Substantia nigra (tissue), 51 donors: ENCODE measurements at places on chromosomes 3 and 15.
A peak's percentile ranks its signal among the peaks of the same experiment; 100 is the strongest.

DNA sequence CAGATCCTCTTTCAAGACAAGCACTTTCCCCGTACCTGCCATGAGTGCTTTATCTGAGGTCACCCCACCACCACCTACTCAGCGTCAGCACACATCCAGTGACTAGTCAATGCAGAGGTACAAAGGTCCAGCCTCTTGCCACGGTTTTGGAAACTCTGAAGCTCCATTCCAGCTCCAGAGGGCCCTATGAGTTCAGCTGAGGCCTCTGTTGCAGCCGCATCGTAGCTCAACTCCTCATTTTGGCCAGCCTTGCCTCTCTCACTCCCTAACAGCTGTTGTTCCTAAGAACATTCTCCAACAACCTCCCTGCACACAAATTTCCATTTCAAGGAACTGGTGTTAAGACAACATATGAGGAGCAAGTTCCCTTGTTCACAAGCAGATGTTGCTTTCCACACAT, 405.1 kb upstream of the PROK2 start:
- DNase-seq = no peak

- no peak for DNase-seq
Measured at GRCh38 chr3:71890356-71890931, 105.5 kb upstream of the PROK2 start.

- DNase-seq = no peak
Measured at GRCh38 chr3:191631496-191631895, 170.5 kb downstream of the PYDC2 start.

GRCh38 chr3:194384156-194384555, 14.6 kb upstream of the LRRC15 start:
- no peak for DNase-seq

DNA sequence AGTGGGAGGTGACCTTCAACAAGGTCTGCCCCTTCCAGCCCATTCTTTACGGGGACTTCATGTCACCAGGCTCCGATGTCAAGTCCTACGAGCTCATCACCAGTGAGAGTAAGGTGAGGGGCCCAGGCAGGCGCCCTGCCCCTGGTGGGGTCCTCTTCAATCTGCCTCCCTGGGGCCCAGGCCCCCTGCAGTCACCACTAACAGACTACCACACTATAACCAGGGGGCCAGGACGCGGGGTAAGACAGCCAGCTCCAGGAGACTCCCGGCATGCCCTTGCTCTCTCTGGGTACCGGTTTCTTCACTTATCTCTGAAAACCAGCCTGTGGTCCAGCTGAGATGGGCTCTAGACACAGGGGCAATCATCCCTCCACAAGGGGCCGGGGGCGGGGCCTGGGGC, 63.9 kb downstream of the DNAH1 start:
- no peak for DNase-seq

GRCh38 chr3:2454865-2455264, 356.2 kb downstream of the CNTN4 start:
- no peak for DNase-seq

DNA sequence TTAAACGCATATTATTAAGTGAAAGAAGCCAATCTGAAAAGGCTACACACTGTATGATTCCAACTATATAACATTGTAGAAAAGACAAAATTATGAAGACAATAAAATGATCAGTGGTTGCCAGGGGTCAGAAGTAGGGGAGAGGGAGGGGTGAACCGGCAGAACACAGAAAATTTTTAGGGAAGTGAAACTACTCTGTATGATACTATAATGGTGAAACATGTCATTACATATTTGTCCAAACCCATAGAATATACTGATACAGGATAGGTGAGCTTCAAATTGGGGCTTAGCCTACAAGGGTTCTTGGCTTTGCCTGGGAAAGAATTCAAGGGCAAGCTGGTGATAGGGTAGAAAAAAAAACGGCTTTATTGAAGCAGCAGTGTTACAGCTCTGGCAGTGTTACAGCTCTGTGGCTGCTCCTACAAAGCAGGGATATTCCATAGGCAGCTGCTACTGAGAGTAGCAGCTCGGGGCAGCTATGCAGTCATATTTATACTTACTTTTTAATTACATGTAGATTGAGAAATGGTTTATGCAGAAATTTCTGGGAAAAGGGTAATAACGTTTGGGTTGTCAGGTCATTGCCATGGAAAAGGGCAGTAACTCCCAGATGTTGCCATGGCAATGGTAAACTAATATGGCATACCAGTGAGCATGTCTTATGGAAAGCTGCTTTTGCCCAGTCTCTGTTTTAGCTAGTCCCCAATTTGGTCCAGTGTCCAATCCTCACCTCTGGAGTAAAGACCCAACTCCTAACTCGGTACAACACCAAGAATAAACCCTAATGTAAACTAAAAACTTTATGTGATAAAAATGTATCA, 125.1 kb upstream of the SLC25A36 start:
- DNase-seq = no peak

DNA sequence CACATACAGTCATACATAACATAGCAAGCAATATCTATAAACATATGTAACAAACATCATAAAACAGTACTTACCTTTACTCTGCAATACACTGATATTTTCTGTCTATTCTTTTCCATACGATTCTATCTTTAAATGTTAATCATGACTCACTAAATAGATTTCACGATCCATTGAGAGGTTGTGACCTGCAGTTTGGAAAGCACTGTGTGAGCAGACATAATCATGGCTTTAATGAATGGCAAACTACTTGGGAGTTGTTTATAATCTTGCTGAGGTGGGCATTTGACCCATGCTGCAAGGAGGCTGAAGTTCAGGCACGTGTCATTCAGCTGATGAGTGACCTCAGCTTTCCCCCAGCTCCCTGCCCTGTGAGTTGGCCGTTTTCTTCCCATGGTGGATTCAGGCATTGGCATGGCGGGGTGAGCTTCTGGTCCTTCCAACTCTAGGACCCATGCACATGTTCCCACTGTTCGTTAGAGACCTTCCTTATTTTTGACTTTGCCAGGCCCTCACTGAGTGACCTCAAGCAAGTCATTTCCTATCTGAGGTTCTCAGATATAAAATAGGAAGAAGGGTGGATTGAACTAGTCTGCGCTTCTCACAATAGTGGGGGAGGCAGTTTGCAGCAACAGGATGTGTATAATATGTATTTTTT, 41.7 kb downstream of the PAQR5 start:
- no peak for DNase-seq

DNA sequence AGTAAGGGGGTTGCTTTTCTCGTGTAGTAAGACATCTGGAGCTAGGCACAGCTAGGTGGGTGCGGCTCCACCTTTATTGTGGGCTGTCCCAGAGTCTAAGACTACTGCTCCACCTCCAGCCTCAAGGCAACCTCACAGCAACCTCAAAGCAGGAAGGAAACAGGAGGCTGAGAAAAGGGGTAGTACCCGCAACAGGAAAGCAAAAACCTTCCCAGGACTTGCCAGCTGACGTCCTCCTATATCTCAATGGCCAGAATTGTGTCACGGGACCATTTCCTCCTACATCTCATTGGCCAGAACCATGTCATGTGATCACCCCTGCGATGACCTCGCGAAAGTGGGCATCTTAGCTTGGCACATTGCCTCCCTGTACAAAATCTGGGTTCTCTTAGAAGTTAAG, 4.3 kb upstream of the GPR160 start:
- DNase-seq = no peak

DNA sequence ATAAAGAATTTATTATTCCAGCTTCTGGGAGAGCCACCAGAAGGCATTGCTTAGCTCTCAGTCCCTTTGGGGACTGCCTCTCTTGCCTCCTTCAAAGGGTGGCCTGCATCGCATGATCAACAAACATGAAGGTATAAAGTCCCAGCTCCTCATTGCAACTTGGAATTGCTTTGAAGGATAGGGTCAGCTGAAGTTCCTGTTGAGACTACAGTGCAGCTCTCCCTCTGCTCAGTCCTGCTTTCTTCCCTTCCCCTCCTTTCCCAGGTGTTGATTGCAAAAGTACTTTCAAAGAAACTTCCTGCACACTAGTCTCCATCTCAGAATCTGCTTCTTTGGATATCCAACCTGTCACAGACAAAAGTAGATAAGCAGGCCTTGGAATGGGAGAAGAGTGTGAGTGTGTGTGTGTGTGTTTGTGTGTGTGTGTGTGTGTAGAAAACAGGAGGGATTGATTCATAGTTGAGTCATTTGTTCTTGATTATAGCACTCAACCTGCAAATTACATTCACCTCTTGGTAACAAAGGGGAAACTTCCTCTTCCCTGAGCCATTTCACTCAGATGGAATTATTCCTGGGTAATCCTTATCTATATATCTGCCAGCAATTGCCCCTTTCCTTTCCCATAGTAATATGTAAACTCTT, 13.7 kb downstream of the CCR8 start:
- DNase-seq = no peak

DNA sequence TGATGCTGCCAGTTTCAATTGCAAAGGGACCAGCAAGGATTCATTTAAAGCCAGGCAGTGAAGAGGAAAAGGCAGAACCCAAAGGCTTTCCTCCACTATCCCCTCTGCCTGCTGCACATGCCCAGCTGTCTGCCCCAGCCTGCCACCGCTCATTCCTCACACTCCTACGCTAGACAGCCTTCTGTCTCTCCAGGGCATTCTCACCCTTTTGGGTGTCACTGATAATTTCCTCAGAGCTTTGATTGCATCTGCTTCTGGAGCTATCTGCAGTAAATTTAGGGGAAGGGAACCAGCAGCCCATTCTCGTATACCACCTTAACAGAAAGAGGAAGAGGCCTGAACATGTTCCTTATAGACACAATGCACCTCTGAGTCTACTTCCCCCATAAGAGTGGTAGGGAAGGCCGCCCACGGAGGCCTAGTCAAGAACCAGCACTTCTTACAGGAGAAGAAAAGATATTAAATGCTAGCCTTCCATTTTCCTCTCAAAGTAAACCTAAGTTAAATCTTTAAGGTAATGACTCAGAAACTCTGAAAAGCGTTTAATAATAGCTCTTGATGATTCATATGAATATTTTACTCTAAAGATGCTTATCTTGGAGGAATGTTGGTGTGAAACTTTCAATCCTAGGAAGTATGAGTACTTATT, 20.9 kb downstream of the NUDT16 start:
- no peak for DNase-seq

GRCh38 chr3:122942937-122943827, 84.4 kb downstream of the SEMA5B start:
- peak; percentile 6 for DNase-seq

- no peak for DNase-seq
Measured at GRCh38 chr15:59688423-59688781, 718 bp downstream of the BNIP2 start.

- no peak for DNase-seq
Measured at GRCh38 chr3:160162440-160162839, 62.8 kb upstream of the C3orf80 start.

DNA sequence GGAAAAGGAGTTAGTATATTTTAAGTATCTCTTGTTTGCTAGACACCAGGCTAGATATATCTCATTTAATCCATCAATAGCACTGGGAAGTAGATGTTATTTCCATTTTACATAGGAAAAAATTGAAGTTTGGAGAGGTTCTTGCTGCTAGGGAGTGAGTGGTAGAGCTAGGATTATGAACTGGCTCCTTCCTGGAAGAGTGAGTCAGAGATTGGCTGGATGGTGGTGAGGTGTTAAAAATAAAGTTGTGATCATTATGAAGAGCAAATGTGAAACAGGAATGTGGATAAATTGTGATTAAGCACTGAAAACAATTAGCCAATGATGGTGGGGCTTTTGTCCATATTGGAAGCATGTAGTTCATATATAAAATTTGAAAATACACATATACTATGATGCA, 234.2 kb downstream of the WNT5A start:
- DNase-seq = no peak

- no peak for DNase-seq
Measured at GRCh38 chr15:70008697-70009290, 88.9 kb downstream of the TLE3 start.

GRCh38 chr3:151130428-151130827, 45.0 kb downstream of the MED12L start:
- no peak for DNase-seq

GRCh38 chr3:94548581-94549316, 485.9 kb downstream of the NSUN3 start:
- DNase-seq = no peak

- peak; percentile 68 for DNase-seq
Measured at GRCh38 chr3:185659942-185660921, 74.1 kb downstream of the SENP2 start.

DNA sequence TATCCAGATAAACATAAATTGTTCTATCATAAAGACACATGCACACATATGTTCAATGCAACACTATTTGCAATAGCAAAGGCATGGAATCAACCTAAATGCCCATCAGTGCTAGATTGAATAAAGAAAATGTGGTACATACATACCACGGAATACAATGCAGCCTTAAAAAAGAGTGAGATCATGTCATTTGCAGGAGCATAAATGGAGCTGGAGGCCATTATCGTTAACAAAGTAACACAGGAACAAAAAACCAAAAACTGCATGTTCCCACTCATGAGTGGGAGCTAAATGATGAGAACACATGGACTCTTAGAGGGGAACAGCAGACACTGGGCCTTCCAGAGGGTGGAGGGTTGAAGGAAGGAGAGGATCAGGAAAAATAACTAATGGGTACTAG, 79.2 kb downstream of the SH3GL3 start:
- no peak for DNase-seq

GRCh38 chr3:52359116-52359855, 43.2 kb downstream of the DNAH1 start:
- DNase-seq = no peak

- DNase-seq = no peak
Measured at GRCh38 chr3:56758539-56758981, 43.2 kb downstream of the ARHGEF3 start.

- no peak for DNase-seq
Measured at GRCh38 chr3:11904157-11904556, 57.5 kb upstream of the TAMM41 start.

DNA sequence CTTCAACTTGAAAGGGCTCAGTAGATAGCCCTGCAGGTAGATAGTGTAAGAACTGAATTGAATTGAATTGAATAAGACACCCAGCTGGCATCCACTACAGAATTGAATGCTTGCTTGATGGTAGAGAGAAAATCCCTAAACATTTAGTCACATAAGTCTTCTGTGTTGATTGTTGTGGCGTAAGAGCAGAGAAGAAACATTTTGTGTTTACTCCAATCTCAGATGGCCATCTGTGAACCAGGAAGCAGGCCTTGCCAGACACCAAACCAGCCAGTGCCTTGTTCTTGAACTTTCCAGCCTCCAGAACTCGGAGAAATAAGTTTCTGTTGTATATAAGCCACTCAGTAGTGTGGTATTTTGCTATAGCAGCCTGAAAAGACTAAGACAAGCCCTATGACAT, 43.6 kb downstream of the SST start:
- no peak for DNase-seq

GRCh38 chr3:94026623-94027022, 1.8 kb downstream of the STX19 start:
- no peak for DNase-seq

GRCh38 chr15:41231422-41232226, 556 bp downstream of the CHP1 start:
- DNase-seq = no peak

DNA sequence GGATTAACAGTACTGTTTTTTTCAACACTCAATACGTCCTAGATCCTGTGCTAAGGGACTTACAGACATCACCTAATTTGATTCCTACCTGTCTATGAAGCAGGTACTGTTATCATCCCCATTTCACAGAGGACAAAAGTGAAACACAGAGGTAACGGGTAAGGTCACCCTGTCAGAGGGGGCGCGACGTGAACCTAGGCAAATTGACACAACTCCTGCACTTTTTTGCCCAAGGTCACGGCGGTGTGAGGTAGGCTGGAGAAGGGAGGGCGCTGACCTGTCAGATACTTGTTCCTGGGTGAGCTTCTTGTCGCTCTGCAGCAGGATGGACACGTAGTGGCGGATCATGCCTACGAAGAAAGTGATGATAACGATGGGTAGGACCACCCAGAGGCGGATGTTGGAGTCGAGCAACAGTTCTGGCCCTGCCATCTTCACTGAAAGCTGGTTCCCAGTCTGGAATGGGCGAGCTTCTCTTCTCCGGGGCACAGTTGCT, 363 bp downstream of the EMC3 start:
- no peak for DNase-seq
